Islet precursor cell (in vitro differentiated cells): ENCODE measurements at places on chromosomes 6 and 20.

GRCh38 chr6:148713921-148714320, 32.9 kb upstream of the UST start:
- DNase-seq: no peak

DNA sequence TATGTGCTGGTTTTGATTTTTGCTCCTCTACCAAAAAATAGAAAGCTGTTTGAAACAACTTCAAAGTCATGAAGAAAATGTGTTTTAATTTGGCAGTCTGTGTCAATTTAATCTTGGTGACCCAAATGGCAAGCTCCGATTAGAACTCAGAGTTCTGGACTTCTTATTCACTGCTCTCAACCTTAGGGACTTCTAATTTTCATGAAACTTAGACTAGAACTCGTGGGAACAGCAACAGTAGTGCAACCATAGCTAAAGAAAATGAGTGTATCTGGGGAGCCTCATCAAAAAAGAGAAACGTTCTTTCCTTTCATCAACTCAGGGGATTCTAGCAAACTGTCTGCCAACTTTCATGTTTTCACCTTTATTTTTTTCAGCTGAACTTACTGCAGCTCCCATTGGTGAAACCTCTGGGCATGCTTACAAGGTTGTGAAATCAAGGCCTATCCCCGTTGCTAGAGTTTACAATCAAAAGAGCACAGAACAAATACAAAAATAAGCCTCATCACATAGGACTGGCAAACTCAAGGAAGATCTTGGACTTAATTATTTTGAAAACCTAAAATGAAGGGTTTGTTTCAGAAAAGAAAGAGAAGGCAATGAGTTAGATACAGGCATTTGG, 114.0 kb upstream of the HSF2 start:
- DNase-seq: no peak

- DNase-seq: no peak
These were observed 45.0 kb downstream of the SLC23A2 start for GRCh38 chr20:4956200-4956810.

DNA sequence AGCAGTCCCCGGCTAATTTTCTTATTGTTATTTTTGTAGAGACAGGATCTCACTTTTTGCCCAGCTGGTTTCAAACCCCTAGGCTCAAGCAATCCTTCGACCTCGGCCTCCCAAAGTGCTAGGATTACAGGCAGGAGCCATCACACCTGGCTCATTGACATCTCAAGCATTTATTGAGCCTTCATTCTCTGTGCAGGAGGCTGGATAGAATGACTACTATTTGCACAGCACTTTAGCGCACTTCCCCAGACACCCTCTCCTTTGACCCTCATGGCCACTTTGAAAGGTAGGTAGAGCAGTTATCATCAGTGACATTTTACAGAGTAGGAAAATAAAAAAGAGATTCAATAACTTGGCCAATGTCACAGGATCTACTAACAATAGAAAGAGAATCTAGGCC, 124.0 kb upstream of the STXBP5 start:
- no peak for DNase-seq

- DNase-seq: no peak
These were observed 20.2 kb upstream of the NAA20 start for GRCh38 chr20:19996917-19997316.

DNA sequence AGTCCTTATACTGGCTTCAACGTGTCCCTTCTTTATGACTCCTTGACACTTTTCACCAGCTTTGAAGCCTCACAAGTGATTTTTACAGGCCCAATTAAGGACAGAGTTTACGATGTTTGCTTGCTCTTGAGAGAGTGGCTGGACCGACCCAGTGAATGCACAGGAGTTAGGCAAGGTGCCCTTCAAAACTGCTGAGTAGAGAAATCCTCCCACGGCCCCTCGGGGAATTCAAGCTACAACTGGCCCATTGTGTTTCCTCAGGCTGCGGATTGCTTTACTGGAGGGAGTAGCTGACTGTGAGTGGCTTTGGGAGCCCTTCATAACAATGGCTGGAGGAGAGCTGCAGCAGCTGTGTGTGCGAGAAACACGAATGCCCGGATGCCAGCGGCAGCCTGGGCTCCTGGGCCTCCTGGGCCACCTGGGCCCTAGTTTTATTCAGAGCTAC, 50.0 kb downstream of the SGK1 start:
- DNase-seq: peak; percentile 93

GRCh38 chr20:51199920-51200319, 177.0 kb upstream of the KCNG1 start:
- DNase-seq: peak; percentile 58

GRCh38 chr6:162701551-162701950, 26.0 kb downstream of the PRKN start:
- DNase-seq: no peak

DNA sequence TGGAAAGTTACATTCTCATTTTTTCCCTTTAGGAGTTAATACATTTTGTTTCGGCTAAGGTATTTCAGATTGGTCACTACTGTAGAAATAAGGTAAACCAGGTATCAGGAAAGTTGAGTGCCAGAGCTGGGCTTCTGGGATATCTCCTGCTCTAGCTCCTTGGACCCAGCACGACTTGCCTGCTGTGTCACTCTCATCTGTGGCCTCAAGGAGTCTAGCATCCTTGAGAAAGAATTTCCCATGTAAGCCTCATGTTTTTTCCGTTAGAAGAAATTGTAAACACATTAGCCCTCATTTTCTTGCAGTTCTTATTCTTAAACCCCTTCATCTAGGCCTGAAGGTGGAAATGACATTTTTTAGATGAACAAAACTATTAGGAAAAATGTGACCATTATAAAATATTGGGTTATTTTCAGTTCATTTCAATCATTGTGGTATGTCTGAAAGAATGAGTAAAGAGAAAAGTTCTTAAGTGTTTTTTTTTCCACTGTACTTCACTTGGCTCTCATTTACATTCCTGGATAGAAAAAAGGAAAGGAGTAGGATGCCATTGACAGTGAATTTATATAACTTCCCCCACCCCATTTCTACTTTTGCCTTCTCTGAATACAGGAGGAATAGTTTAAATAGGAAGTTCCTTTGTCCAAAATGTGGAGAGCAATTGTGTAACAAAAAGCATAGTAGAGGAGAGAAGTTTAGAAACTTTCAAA, 46.7 kb downstream of the CD2AP start:
- no peak for DNase-seq

DNA sequence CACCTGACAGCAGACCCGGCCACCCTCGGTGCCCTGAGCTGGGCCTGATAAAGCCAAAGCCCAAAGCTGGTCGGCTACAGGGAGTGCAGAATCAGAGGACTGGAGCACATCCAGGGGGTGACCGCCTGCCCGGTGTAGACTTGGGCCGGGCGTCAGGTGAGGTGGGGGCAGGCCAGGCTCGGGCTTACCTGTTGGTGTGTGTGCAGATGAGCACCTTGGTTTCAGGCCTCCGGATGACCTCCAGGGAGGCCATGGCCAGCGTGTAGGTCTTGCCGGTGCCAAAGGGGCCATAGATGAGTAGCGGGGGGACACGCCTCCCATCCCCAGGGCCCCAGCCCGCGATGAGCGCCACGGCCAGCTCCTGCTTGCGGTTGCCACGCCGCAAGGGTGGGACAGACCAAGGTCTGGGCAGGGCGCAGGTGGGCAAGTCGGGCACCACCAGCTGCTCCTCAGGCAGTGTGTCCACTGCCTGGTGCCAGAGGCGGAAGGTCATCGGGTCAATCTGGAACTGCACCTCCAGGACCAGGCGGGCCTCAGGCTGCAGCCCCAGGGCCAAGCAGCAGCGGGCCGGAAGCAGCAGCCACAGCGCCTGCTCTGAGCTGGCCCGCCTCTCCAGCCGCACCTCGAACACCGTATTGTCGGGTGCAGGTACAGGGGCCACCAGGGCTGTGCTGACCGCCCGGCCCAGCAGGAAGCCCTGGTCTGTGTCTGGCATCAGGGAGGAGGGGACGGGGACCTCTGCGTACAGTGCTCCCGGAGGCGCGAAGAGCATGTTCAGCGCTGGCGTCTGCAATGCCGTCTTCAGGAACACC, 5.7 kb downstream of the HELZ2 start:
- no peak for DNase-seq

DNA sequence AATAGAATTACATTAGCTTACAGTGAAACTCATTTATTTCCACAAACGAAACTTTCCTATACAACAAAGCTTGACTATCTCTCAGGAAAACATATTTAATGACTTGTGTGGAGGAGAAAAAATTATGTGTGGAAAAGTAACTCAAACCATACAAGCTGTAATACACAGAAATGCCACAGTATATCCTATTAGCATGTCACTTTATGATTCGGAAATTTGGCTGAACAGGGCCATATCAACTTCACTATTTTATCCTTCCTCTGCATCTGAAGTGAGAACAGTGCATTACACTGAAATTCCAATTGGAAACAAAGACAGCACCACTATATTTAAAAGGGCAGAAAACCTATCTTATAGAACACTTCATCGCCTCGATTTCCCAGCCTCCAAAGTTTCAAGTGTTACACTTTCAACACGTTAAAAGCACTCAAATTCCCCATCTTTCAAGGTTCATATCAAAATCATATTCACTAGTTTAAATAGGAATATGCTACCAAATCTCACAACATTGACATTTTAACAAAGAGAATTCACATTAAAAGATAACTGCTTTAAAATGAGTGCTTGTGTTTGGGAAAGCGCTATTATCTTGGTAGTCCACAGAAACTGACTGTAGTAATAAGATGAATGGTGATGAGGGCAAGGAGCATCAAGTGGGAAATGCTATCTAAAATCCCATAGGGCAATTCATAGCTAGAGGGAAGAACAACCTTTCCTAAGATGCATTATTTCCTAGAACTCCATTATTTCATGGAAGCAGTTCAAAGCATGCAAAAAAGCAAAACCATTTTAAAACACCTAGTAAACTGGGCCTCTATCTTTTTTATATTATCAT, 1.8 kb downstream of the REV3L start:
- no peak for DNase-seq

DNA sequence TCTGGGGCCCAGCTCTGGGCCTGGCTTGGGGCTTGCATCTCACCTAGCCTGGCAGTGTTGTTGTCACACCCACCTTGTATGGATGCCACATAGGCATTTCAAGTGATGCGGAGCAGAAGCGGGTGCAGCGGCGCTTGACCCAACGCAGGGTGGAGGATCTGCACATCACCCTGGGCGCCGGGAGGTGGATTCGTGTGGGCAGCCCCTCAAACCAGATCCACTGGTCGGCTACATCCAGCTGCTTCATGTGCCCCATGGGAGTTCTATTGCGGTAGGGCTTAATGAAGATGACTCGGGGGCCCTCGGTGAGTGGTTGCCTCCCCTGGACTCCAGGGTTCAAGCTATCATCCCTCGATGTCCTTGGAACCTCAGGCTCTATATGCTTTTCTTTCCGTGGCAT, 3.2 kb downstream of the TP53TG5 start:
- no peak for DNase-seq

DNA sequence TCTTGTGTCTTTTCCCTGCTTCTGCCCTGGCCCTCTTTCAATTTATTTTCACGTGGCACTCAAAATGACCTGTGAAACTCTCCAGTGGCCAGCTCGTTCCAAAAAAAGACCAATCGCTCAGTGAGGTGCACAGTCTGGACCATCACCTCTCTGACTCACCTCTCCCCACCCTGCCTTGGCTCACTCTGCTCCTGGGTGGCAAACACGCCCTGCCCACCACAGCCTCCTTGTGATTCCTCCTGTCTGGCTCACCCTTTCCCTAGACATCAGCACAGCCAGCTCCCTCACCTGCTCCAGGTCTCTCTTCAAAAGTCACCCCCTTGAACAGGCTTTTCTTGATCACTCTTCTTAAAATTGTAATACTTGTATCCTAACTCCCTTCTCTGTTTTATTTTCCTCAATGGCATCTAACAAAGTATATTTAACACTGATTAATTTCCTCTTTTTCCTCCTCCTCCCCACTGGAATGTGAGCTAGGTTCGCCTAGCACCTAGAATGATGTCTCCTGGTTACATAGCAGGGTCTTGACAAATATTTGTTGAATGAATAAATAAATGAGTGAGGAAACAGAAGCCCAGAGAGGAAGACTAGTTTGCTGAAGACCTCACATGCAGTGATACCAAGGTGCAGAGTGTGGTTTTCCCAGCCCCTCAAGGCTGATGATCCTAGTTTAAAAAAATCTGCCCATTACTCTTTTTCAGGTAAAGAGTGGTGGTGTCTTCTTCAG, 109.0 kb downstream of the GJA10 start:
- peak; percentile 27 for DNase-seq

- no peak for DNase-seq
These were observed 274.5 kb upstream of the NRSN1 start for GRCh38 chr6:23851522-23851921.

- DNase-seq: no peak
These were observed 13.5 kb upstream of the XRN2 start for GRCh38 chr20:21289651-21290050.

GRCh38 chr6:11424395-11425034, 113.0 kb upstream of the TMEM170B start:
- no peak for DNase-seq

DNA sequence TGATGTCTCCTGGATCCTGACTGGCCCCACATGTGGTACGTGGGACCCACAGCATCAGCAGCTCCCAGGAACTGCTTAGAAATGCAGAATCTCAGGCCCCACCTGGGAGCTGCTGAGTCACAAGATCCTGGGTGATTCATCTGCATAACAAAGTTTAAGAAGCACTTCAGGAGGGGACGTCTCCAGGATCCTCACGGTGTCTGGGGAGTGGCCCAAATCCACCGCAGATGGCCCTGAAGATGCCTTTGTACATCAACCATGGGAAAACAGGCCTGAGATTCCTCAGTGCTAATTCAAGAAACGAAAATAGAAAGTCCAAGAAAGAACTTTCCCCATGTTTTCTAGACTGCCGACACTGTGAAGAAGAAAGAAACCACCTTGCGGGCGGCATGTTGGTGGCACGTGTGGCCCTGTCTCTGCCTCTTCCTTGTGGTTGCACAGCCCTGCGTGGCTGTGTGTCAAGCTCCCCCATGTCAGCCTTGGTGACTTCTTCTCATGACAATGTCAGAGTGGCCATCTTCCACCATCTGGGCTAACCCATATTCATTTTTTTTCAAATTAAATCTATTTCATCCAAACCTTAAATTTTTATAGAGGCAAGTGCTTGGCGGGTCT, 26.1 kb downstream of the RRBP1 start:
- peak; percentile 75 for DNase-seq

DNA sequence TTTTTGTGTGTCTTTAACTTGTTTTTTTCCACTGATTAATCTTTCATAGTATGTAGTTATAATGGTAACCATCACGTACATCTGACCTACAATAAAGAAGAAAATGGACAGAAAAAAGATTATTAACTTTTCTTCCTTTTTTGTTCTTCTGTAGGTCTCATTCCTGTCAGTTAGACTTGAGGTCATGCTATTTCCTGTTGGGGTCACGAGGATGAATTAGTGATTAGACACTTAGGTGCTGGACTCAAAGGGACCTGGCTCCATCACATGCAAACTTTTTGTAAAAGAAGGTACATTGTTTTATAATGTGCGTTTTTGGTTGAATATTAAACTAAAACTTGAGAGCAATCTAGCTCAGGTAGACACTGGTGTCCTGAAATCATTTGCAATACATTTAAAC, 14.8 kb downstream of the MARCKS start:
- no peak for DNase-seq
